ENCODE measurements at places on chromosomes 7 and 10. TPM values are rescaled to one million over a fixed set of nuclear protein-coding genes. Genes with fewer than 3 reads are reported as not detected.

- no peaks in the 10 kb centered on the region for H3K36me3 ChIP-seq
- H3K4me3 ChIP-seq: no peak overlapping the region
- H3K4me1 ChIP-seq: peaks cover 9% of the 10 kb centered on the region
- no peaks in the 10 kb centered on the region for H3K27me3 ChIP-seq
- H3K27ac ChIP-seq: no peak overlapping the region
Observed at GRCh38 chr10:64863836-64864235, 1342.6 kb downstream of the REEP3 start.

- DNase-seq: no peak
- no peaks in the 10 kb centered on the region for H3K36me3 ChIP-seq
Observed at GRCh38 chr10:51272555-51272954, 198.3 kb downstream of the PRKG1 start.

GRCh38 chr10:655184-655583 lies 34.3 kb downstream of the DIP2C start:
- no peaks in the 10 kb centered on the region for H3K27me3 ChIP-seq
- peaks cover 57% of the 10 kb centered on the region for H3K4me1 ChIP-seq
- no peak for DNase-seq
- H3K4me3 ChIP-seq: no peak overlapping the region
- H3K27ac ChIP-seq: peak overlapping the region; percentile 63

DNA sequence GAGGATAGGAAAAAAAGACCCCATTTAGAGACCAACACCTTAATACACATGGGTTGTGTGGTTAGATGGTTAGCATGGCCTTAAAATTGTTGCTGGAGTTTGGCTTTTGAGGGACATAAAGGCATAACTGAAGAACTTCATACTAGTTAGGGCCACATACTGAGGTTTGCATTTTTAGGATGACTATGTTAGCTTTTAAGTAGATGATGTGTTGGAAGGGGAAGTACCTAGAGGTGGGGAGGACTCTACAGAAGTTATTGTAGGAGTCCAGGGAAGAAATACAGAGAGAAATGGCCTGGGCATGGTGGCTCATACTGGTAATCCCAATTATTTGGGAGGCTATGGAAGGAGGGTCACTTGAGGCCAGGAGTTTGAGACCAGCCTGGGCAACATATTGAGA lies 40.5 kb downstream of the ENTPD1 start:
- H3K4me1 ChIP-seq: no peaks in the 10 kb centered on the region
- no peak for DNase-seq
- no peak overlapping the region for H3K4me3 ChIP-seq
- no peak overlapping the region for H3K27ac ChIP-seq
- no peaks in the 10 kb centered on the region for H3K27me3 ChIP-seq

The OPN1SW gene
- total RNA-seq: not detected

The ZNF425 gene
- 0.33 TPM for total RNA-seq

Measured in body of pancreas (tissue), 4 donors.